ENCODE measurements at places on chromosomes 7 and 10.

DNA sequence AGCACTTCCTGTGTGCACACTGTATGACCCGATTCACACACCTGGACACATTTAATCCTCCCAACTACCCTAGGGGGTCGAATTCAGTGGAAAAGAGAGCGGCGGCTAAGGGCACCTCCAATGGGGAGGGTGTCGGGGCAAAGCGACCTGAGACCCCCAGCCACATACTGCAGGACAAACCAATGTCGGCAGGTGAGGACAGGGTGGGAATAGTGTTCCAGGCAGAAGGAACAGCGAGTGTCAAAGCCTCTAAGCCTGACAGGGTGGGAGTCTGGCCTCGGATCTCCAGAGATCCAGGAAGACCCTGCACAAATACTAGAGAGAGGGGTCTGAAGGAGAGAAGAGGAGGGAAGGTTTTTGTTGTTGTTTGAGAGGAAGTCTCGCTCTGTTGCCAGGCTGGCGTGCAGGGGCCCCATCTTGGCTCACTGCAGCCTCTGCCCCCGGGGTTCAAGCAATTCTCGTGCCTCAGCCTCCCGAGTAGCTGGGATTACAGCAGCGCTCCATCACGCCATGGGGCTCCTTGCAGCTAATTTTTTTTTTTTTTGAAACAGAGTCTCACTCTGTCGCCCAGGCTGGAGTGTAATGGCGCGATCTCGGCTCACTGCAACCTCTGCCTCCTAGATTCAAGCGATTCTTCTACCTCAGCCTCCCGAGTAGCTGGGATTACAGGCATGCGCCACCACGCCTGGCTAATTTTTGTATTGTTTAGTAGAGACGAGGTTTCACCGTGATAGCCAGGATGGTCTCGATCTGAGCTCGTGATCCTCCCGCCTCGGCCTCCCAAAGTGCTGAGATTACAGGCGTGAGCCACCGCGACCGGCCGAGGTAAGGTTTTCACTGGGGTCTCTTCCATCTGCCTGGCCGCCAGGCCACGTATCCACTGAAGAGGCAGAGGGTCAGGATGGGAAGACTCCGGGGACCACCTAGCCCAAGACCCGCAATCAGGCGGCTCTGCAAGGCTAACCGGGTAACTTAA, 1.2 kb upstream of the ARPC1B start:
- DNase-seq: no peak

DNA sequence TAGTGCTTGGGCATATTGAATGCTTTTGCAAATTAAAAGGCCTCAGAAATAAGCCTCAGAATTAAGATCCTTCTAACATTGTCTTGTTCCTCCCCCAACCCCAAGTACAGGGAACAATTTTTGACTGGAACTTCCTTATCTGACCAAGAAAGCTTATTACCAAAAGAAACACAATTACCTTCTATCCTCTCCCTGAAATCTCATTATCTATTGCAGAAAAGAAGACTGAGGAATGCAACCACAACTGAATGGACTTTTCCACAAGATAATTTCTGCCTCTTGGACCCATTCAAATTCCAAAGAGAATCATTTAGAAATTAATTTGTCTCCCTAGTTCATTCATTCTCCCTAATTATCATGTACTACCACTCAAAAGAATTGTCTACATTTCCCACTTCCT, 36.8 kb upstream of the SPAM1 start:
- no peak for DNase-seq

- no peak for DNase-seq
Measured at GRCh38 chr10:51896849-51897248, 197.5 kb upstream of the CSTF2T start.

GRCh38 chr10:131161087-131161486, 150.4 kb downstream of the TCERG1L start:
- DNase-seq: no peak

DNA sequence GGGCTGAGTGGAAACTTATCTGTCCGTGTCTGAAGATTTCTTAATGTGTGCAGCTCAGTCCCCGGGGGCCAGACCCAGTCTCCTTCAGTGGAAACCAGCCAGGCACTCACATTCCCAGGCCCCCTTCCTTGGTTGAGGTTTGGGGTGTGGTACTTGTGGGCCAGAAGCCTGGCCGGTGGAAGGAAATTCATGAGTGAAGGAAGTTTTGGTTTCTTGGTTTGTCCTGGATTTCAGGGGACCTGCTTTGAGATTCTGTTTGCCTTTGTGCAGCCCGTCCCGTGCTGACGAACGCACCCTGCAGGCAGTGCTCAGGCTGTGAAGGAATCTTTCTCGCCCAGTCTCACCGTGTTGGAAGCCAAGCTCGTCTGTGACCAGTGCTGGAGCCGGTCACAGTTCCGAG, 2.9 kb downstream of the INPP5A start:
- no peak for DNase-seq

DNA sequence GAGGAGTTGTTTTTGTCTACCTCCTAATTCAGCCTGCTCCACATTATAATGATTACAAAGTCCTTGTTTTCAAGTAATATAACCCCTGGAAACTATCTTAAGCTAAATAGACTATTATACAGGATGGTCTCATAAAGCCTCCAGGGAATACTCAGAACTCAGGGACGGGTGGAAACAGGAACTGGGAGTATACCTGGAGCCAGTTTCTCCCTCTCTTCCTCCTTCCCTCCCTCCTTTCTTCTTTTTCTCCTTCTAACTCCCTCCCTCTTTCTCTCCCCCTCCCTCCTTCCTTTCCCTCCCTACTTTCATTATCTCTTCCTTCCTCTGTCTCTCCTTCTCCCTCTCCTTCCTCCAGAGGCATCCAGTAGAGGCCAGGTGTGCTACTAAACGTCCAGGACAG, 76.2 kb upstream of the PRR15 start:
- no peak for DNase-seq

DNA sequence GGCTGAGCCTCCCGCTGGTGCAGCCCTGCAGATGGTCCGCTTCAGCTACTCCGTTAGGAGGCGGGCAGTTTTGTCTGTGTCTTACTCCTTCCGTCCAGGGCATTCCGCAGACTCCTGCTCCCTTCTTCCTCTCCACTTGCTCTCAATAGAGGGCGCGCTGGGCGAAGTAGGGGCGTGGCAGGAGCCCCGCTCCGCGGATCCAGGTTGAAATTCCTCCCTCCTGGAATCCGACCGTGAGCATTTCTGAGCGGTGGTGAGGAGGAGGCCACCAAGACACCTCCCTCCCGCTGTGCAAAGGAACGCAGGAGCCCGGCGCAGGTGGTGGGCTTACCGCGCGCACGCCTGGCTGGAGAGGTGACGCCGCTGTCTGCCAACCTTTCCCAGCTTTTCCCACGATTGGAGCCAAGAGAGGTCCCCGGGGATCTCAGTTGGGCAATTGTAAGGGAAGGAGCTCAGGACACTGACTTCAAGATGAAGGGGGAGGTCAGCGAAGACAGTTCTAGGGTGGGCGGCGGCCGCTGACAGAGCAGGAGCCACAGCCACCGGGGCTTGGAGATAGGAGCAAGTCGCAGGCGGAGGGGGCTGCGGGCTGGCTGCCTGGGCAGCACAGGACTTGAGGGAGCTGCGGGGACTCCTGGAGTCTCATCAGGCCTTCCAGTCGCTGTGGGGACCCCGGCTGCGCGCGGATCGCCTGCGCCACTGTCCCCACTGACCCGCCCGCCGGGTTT, 1011.3 kb downstream of the XPNPEP1 start:
- DNase-seq: peak; percentile 87

GRCh38 chr7:44380189-44380830, 54.9 kb upstream of the CAMK2B start:
- no peak for DNase-seq

DNA sequence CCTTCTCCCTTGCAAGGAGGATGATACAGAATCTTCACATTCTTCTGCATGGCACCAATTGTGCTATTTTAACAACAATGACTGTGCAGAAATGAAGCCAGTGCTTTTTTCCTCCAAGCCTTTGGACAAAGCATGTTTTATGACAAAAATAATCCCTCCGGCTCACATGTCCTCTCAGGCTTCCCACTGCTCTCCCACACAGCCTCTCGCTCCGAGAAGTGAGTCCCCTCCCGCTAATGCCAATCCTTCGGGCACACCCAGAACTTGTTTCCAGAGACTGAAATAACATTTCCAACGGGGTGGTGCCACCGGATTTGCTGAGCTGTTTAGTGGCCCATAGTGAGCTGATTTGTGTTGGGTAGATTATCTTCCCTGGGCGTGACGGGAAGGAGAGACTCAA, 35.8 kb downstream of the RBM17 start:
- no peak for DNase-seq

DNA sequence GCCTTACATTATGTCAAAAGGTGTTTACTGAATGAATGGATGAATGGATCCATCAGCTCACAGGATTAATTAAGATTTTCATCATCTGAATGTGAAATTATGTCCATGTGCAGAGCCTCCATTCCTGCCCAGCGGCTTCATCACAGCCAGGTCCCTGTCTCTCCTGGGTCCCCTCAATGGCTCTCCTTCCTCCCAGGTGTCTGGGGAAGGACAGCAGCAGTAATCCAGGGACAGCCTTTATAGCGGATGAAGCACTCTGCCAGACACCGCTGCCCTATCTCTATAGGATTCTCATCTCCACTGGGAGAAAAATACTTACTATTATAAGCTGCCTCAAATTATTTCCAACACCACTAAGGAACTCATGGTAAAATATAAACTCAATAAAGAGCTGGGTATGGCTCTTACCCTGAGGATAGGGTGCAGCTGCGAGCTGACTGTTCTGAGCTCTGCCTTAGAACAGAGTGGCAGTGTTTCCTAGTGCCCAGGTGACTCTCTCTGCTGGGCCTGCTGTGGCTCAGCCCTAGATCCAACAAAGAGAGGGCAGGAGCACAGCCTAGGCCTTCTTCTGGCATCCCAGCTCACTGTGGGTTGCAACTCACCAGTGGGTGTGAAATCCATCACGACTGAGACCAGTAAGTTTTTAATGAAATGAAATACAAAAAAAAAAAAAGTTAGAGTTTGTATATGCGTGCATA, 38.3 kb downstream of the GPRIN2 start:
- DNase-seq: no peak

- no peak for DNase-seq
Measured at GRCh38 chr7:132425942-132426341, 150.3 kb downstream of the PLXNA4 start.

GRCh38 chr10:22259280-22259679, 41.5 kb upstream of the EBLN1 start:
- DNase-seq: no peak

DNA sequence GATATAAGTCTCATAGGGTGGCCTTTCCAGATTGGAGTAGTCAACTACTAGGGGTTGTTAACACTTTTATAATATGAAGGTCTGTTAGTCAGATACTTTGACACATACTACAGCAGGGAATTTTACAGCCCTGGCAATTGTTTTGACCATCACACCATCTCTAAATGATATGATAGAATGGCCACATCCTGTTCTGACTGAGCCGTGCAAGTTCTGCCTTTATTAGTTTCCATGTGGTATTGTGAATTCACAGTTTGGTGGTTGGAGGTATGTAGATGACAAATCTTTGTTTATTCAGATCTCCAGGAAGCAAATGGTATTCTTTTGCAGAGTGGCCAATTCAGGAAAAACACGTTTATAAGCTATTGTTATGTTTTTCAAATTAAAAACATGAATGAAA, 83.0 kb downstream of the NRG3 start:
- no peak for DNase-seq

DNA sequence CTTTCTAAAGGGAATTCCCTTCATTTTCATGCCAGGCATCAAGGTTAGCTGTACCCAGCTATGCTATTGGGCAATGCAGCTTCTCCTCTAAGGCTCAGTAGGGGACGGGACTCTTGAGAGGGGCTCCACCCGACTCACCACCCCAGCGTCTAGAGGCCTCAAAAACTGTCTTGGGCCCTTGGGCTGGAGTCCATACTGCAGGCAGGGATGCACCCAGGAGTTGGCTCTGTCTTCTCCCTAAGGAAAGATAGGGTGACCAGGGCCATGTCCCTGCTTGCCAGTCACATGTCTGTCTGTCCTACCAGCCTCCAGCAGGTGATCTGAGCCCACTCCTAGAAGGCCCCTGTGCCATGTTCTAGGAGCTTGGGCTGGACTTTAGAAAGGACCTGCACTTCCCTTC, 1.2 kb downstream of the OPN4 start:
- DNase-seq: no peak

- no peak for DNase-seq
Measured at GRCh38 chr7:24587853-24588252, 14.6 kb downstream of the PALS2 start.

DNA sequence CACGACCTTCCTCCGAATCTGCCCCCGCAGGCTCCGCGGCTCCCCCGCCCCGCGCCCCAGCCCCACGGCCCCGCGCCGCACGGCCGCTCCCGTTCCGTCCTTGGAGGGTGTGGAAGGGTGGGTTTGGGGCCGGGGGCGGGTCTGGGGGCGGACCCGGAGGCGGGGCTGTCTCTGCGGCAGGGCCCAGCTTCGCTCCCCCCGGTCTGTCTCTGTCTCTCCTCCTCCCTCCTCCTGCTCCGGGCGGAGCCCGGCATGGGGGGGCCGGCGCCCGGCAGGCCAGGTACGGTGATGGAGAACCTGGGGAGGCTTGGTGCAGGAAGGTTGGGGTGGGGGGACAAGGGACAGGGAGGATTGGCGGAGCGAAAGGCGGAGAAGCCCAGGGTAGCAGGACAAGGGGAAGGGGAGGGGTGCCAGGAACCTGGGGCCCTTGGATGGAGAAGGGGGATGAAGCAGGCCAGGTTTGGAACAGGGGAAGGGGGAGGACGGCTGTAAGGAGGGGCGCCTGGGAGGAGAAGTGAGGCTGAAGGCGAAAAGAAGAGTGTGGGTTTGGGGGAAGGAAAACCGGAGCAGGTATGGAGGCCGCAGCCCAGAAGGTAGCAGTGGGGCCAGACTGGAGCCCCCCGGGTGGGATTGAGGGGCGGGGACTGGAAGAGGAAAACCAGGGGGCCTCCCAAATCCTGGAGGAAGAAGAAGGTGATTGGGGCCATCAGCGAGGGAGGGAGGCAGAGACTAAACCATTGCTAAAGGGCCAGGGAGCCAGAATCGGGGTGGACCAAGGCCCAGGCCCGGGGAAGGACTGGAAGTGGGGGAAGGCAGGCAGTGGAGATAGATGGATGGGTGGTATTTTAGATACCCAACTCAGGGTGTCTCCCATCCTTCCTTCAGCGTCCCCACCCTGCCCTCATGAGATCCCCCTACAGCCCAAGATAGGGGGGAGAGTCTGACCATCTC, at the start of gene NYAP1:
TSS of gene NYAP1 (plus strand) at position 206 of the 951 bp plus-strand sequence. CDS start 1,385 bp downstream, outside the sequence.
- peak; percentile 75 for DNase-seq

GRCh38 chr7:24769014-24769830, 12.0 kb upstream of the GSDME start:
- no peak for DNase-seq

GRCh38 chr10:124689911-124690498, 54.2 kb downstream of the FAM53B start:
- no peak for DNase-seq

GRCh38 chr10:60130130-60130579, 223.8 kb upstream of the CCDC6 start:
- DNase-seq: no peak

- no peak for DNase-seq
Measured at GRCh38 chr7:135731-136645, 56.4 kb upstream of the FAM20C start.

GRCh38 chr10:34664706-34665105, 150.4 kb downstream of the PARD3 start:
- no peak for DNase-seq

Measured in right kidney (tissue), 9 donors.